CD4-positive, alpha-beta T cell treated with Interleukin-17A for 1 hour (primary cell): ENCODE measurements at places on chromosomes 13 and 19.
A peak's percentile ranks its signal among the peaks of the same experiment; 100 is the strongest.

- DNase-seq, result peak; percentile 51
Measured at GRCh38 chr19:2260341-2260805, 4.2 kb upstream of the JSRP1 start.

DNA sequence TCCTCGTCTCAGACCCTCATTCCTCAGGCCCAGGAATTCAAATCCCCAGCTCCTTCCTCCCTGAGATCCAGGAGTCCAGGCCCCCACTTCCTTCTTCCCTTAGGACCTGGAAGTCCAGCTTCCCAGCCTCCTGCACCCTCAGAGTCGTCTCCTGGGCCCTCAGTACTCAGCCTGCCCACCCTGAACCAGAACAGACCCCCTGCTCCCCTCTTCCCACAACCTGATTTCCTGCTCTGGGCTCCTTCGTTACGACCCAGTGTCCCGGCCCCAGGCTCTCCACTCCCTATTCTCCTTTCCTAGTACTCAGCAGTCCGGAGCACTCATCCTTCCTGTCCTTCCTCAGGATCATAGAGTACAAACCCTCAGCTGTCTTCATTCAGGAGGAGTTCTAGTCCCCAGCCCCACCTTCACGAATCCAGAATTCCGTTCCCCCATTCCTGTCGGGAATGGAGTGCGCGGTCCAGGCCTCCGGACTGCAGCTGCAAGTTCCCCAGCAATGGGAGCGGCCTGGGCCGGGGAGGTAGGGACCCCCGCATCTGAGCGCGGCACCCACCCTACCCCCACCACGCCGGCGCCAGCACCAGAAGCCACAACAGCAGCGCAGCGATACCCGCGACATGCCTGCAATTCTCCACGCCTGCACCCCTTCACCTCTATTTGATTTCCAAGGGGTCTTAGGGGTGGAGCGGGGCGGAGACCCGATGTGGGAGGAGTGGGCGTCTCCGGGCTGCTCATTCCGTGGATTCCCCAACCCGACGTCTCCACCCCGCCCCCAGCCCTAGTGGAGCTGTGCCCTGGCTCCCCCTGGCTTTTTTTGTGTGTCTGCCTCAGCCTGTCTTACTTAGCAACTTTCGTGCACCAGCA lies 12.7 kb downstream of the EGLN2 start:
- DNase-seq, result peak; percentile 33

GRCh38 chr13:27374650-27375049 lies 49.8 kb upstream of the GTF3A start:
- peak; percentile 67 for DNase-seq

- DNase-seq, result no peak
Measured at GRCh38 chr13:24851546-24851945, 87.6 kb downstream of the RNF17 start.

DNA sequence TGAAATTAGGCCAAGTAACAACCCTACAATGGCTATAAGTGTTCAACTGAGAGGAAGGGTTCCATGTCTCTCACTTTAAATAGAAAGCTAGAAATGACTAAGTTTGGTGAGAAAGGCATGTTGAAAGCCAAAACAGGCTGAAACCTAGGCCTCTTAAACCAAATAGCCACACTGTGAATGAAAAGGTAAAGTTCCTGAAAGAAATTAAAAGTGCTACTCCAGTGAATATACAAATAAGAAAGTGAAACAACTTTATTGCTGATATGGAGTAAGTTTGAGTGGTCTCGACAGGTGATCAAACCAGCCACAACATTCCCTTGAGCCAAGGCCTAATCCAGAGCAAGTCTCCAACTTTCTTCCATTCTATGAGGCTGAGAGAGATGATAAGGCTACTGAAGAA lies 209.6 kb downstream of the KLF12 start:
- no peak for DNase-seq

- DNase-seq, result peak; percentile 77
Measured at GRCh38 chr13:26482451-26483197, 74.9 kb upstream of the WASF3 start.

DNA sequence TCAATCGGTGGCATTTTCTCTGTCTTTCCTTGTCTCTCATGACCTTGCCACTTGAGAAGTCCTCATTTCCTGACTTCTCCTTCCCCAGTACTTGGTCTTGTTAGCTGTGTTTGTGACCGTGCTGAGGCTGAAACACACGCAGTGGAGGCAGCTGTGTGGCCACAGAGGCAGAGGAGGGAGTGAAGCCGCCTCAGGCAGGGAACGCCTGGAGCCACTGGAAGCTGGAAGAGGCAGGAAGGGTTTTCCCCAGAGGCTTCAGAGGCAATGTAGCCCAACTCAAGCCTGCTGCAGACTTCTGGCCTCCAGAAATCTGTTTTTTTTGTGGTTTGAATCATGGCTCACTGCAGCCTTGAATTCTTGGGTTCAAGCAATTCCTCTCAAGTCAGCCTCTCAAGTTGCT lies 29.2 kb upstream of the ARGLU1 start:
- no peak for DNase-seq

GRCh38 chr13:79972066-79972569 lies 368.8 kb downstream of the SPRY2 start:
- no peak for DNase-seq

DNA sequence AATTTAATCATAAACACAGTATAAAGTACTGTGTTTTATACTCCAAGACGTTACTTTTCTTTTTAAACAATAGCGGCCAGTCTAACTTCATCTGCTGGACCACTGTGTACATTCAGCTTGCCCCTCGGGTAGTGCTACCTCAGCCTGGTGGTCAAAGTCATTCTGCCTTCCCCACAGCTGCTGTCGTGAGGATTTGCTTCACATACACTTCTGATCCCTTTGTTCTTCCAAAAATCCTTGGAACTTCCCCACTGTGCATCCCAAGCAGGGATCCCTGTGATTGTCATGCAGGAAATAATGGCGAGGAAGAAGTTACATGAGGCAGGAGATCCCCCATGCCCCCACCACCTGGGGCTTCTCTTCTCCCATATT lies 234.9 kb upstream of the STARD13 start:
- no peak for DNase-seq

DNA sequence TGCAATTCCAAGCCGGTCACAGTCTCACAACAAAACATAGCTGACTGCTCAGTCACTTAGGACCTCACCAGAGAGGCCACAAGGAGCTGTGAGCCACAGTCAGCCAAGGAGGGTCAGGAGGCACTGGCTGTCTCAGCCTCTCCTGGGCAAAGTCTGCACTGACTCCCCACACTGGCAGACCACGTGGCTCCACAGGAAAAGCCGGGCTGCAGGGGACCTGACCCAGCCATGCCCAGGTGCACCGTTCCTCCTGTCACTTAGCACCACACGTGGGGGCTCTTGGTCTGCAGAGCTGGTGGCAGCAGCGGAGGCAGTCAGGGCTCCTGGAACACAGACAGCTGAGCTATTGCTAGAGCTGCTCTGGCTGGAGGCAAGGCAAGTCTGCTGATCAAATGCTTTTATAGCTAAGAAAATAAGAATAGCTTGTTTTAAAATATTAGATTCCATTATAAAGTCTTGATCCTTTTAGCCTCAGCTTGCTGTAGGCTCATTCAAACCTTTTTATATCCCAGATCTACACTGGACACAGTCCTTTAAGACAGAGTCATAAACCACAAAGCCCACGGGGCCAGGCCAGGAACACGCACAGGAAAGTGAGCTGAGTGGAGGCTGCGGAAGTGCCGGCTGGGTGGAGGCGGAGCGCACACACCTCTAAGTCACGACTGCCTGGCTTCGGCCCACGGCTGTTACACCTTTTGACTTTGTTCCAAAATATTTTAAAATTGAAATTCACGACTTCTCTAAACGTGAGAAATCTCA lies 744.1 kb downstream of the UQCRFS1 start:
- no peak for DNase-seq

DNA sequence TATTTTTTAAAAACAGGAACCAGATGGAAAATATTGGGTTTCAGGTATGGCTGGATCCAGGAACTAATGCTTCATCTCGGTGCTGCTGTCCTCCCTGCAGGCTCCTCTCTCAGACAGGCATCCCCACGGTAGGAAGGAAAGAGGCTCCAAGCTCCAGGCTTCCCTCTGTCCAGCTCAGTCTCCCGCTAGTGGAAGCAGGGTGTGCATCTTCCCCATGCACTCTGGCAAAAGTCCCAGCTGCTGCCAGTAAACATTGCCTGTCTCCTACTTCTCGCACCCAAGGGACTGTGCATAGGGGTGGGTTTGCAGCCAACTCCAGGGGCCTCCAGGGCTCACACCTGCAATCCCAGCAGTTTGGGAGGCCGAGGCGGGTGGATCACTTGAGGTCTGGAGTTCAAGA lies 29.2 kb downstream of the IL12RB1 start:
- DNase-seq, result no peak

DNA sequence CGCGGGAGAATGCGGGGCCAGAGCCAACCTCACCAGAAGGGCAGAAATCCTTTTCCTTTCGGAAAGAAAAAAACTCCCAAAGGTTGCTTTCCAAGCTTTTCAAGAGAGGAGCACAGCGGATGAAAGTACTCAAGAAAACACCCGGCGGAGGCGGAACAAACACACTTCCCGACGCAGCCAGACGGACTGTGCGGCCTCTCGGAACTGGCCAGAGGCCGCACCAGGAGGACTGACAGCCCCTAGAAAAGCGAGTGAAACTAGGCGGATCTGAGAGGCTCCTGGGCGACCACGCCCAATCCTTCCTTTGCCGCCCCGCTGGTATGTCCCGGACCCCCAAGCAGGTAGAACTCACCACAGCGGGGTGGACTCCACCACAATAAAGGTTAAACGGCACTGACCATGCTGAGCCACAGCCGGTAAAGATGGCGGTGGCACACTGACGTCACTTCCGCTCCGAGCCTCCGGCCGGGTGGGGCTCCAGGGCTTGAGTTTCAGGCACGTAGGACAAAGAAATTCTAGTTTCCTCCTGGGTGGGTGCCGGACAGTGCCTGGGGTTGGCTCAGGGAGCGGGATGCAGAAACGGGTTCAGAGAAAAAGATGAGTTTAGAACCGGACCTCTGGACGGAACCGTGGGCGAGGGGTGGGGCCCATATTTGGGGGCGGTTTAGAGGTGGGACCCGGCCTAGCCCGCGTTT lies at the start of gene ZNF562:
TSS of gene ZNF562 (minus strand) at position 438 of the 695 bp plus-strand sequence. CDS start 14,356 bp downstream, outside the sequence.
- peak; percentile 87 for DNase-seq

DNA sequence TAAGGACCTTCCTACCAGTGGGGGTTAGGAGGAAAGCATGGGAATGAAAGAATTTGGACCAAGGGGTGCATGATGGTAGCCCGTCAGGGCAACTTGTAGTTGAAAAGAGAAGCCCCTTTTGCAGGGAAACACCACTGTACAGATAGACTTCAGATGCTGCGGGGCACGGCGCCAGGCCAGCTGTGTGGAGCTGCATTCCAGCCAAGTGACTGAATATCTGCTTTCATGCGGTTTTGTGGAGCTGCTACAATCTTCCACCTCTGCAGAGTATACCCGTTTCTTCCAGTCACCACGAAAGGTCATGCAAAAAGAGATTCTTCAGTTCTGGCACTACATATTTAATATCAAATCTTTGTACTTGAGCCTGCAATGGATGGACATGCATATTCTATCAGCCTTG lies 104.7 kb downstream of the RGCC start:
- DNase-seq, result no peak

DNA sequence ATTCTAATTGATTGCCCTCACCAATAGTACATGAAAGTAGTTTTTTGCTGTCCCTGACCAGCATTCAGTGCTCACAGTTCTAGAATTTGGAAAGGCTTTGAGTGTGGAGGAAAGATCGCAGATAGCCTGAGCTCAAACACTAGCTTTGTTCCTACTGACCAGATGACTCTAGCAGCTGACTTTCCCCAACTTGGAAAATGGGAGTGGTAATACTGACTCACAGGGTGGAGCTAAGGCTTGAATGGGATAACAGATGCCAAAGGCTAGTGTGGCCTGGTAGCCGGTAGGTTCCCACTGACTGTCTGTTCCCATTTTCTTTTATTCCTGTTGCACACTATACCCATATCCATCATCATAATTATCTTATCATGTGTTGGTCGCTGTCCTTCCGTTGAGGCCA lies 3.7 kb downstream of the ZSCAN22 start:
- no peak for DNase-seq

DNA sequence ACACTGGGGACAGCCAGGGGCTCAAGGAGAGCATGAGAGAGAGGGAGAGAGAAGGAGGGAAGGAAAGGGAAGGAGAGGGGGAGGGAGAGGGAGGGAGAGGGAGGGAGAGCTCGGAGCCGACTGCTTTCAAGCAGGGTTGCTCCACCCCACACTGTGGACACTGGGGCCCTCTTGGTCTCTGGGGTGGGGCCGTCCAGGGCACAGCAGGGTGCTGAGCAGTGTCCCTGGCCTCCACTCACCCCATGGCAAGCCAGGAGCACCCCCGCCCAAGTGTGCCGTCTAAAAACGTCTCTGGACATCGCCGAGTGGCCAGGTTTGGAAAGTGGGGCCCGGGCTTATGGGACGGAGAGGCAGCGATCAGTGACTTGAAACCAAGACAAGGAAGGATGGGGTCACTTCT lies 20.9 kb downstream of the DPP9 start:
- no peak for DNase-seq

GRCh38 chr13:35693134-35693784 lies 216.8 kb upstream of the MAB21L1 start:
- DNase-seq, result no peak

- peak; percentile 8 for DNase-seq
Measured at GRCh38 chr13:40220299-40220935, 446.0 kb downstream of the FOXO1 start.

GRCh38 chr19:3976495-3977241 lies 5.8 kb upstream of the DAPK3 start:
- DNase-seq, result no peak

DNA sequence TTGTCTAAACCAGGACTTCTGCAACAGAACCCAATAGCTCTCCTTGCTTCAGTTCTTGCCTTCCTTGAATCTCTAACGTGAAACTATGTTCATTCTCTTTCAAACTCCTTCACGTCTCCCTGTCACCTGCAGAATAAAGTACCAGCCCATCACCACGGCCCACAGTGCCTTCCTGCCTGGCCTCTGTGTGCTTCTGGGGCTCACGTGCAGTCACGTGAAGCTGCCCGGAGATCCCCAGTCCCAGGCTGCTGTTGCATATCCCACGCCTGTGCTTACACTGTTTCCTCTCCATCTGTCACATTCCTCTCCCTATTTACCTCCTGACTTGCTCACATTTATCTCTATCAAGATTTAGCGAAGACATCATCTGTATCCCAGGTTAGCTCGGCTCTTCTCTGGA lies 102.8 kb downstream of the STARD13 start:
- no peak for DNase-seq

DNA sequence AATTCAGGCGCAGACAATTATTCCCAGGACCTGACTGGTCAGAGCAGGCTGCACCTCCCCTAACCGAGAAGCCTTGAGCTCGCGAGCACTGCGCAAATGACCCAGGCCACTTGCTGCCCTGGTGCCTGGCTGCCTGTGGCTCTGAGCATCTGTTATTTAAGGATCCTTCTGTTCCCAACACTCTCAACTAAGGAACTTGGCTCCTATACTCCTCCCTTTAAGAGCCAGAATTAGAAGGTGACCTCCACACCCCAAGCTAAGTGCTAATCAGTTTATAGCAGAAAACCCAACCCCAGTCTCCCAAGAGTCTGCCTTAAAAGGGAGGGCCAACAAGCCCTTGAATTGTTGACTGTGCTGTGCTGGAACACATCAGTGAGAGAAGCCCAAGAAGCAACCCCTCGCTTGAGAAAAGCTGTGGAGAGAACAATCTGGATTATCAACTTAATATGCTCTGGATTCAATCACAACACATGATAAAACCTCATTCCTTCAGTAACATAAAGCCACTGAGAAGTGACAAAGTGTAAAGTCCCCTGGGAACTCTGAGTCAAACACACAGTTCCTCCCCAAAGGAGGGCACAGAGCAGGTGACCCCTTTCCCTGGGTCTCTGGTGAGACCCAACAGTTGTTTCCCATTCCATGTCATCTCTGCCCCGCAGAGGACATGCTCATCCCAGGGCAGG lies 14.6 kb downstream of the AKAP8L start:
- no peak for DNase-seq
